Pancreas (tissue), 10 donors: ENCODE measurements at places on chromosomes 6 and 20. TPM values are rescaled to one million over a fixed set of nuclear protein-coding genes. Genes with fewer than 3 reads are reported as not detected.

- no peaks in the 10 kb centered on the region for H3K4me1 ChIP-seq
- H3K4me3 ChIP-seq, result no peak overlapping the region
Observed at GRCh38 chr6:147534116-147534860, 25.8 kb downstream of the SAMD5 start.

DNA sequence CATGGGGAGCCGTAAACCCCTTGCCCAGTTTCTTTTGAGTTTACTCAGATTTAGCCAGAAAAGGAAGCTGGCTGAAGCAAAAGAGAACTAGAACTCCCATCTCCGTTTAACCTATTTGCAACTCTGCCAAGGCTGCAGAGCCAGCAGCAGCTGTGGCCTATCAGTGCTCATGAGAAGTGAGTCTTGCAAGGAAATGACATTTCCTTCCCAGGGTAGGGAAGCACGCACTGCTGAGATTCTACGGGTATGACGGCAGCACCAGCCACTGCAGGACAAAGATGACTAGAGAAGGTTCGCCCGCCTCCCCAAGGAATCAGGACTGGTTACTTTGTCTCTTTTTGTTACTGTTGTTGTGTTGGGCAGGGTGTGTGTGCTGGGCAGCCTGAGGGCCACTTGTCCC, 47.6 kb downstream of the PPP1R3G start:
- no peak overlapping the region for H3K27ac ChIP-seq
- H3K4me1 ChIP-seq, result no peaks in the 10 kb centered on the region
- no peaks in the 10 kb centered on the region for H3K27me3 ChIP-seq
- no peak for DNase-seq
- no peaks in the 10 kb centered on the region for H3K36me3 ChIP-seq

- DNase-seq, result no peak
- H3K4me1 ChIP-seq, result no peaks in the 10 kb centered on the region
- H3K36me3 ChIP-seq, result no peaks in the 10 kb centered on the region
- H3K27me3 ChIP-seq, result no peaks in the 10 kb centered on the region
- H3K27ac ChIP-seq, result no peak overlapping the region
Observed at GRCh38 chr6:142416179-142416578, 114.4 kb downstream of the ADGRG6 start.

DNA sequence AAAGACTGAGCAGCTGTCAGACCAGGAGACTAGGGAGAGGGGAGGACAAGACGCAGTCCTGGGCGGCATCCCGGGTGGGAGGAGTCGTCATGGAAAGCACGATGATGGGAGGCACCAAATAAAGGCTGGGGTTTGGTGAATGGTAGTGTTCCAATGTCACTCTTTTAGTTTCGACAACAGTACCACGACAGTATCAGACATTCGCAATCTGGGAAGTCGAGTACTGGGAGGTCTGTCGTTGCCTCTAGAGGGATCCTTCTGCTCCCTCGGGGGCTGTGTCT, 32.1 kb downstream of the PSMG4 start:
- H3K4me1 ChIP-seq, result no peaks in the 10 kb centered on the region
- no peak for DNase-seq
- no peak overlapping the region for H3K4me3 ChIP-seq
- H3K27me3 ChIP-seq, result no peaks in the 10 kb centered on the region
- H3K27ac ChIP-seq, result no peak overlapping the region

- DNase-seq, result no peak
- H3K4me3 ChIP-seq, result no peak overlapping the region
- no peaks in the 10 kb centered on the region for H3K36me3 ChIP-seq
Observed at GRCh38 chr6:153084393-153084792, 46.7 kb downstream of the RGS17 start.

DNA sequence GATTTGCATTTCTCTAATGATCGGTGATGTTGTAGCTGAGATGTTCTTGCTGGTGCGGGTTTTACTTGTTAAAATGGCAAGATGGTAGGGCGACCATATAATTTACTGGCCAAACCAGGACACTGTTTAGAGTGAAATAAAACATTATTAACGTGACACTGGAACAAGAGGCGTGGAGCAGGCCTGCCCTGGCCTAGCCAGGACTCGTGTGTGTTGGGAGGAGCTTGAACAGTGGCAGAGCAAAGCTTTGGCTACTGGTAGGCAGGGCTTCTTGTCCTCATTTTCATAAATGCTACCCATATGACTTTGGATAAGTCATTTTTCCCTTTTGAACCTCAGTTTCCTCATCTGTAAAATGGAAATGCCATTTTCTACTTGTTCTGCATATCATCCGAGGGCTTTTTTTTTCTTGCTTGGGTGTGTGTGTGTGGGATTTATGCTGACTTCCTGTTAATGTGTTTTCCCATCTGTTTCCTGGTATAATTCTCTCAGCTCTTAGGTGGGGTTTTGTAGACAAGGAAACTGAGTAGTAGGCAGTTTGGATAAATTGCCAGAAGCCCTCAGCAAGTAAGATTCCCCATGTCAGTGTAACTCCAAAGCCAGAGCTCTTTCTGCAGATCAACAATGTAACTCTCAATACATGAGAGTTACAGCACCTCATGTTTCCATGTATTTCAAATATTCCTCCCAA, 81.7 kb downstream of the TOX2 start:
- H3K4me3 ChIP-seq, result no peak overlapping the region
- no peaks in the 10 kb centered on the region for H3K4me1 ChIP-seq

- H3K27me3 ChIP-seq, result no peaks in the 10 kb centered on the region
- H3K36me3 ChIP-seq, result no peaks in the 10 kb centered on the region
- no peak overlapping the region for H3K4me3 ChIP-seq
Observed at GRCh38 chr6:22053391-22053997, 243.3 kb downstream of the PRL start.

DNA sequence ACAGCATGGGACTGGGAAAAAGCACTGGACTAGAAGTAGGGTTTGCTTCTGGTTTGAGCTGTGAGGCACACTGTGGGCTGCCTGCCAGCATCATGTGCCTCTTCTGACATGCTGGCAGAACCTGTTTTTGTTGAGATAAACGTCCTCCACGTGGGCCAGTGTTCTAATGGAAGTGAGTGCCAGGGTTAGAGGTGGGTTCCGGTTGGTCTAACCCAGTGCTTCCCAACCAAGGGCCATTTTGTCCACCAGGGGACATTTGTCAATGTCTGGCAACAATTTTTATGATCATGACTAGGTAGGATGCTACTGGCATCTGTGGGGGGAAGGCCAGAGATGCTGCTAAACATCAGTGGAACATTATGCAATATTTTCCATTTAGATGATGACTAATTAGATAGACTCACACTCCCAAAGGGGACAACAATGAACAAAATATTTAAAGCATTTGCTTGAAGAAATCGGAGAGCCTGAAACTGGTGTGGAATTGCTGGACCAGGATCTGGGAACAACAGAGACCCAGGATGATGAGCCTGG, 7.8 kb upstream of the APMAP start:
- peak overlapping the region; percentile 67 for H3K27ac ChIP-seq
- DNase-seq, result peak; percentile 96

Gene GRM1
- total RNA-seq, result 0.04 TPM
